M059J (cell line): ENCODE measurements at places on chromosomes 2 and 18.

- no peak for DNase-seq
Observed at GRCh38 chr2:68169308-68169707, 11.6 kb downstream of the PNO1 start.

- DNase-seq: peak; percentile 50
Observed at GRCh38 chr2:170361090-170361936, 183.4 kb downstream of the MYO3B start.

- no peak for DNase-seq
Observed at GRCh38 chr18:13183790-13184189, 34.8 kb upstream of the LDLRAD4 start.

DNA sequence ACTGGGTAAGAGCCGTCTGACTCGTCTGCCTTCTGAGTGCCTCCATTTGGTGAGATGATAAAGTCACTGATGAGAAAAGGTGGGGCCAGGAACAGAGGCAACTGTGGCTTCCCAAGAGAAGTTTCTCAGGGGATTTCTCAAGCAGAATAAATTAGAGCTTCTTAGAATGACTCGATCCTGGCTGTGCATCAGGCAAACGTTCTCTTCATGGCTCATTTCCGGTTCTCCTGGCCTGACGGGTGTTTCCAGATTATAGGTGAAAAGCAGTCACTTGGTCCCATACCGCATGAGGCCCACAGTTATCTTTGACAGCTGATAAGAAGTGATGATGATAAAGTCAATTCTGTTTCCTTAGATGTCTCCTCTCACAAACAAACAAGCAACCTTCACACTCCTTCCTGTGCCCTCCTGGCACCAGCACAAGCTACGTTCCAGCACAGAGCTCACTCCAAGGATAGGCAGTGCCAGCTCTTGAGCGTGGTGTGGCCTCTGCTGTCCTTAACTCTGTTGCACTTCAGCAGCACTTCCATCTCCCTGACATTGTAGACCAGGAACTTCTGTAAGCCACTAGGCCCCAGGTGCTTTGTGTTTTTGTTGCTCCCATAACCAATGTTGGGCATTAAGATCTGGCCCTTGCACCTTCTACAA, 37.8 kb upstream of the KCNF1 start:
- DNase-seq: peak; percentile 72

DNA sequence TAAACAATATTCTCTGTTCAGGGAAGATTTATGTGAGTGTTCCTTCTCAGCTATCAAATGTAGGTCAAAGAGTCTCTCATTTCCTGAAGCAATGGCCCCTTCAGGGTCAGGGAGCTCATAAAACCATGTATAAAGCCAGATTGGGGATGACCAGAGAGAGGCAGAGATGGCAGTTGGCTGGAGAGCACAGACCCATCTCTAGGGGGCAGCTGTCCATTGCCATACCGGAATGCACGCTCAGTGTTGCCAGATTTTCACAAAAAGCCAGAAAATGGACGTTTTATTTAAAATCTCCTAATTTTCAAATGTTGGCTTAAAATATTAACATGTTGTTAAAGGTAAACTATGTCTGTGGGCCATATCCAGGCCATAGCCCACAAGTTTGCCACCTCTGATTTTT, 1920.7 kb upstream of the CELF4 start:
- peak; percentile 77 for DNase-seq

GRCh38 chr2:19611491-19612332, 253.3 kb upstream of the OSR1 start:
- peak; percentile 99 for DNase-seq

GRCh38 chr18:32258558-32259204, 68.8 kb downstream of the MEP1B start:
- no peak for DNase-seq

DNA sequence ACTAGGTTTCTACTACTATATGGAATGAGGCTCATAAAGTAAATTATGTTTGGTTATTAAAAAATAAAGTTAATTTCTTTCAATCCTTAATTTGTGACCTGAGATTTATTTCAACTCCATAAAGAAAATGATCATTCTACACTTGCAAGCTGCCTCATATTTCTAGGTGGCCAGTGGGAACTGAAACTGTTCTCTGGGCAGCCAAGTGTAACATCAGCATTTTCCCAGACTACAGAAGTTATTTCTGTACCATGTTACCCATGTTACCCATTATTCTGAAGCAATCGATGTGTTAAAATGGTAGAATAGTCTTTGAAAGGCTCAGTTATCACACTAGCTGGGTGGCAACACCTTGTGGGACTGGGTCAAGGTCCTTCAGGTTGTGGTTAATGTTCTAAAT, 139.3 kb upstream of the FBXO11 start:
- DNase-seq: no peak

DNA sequence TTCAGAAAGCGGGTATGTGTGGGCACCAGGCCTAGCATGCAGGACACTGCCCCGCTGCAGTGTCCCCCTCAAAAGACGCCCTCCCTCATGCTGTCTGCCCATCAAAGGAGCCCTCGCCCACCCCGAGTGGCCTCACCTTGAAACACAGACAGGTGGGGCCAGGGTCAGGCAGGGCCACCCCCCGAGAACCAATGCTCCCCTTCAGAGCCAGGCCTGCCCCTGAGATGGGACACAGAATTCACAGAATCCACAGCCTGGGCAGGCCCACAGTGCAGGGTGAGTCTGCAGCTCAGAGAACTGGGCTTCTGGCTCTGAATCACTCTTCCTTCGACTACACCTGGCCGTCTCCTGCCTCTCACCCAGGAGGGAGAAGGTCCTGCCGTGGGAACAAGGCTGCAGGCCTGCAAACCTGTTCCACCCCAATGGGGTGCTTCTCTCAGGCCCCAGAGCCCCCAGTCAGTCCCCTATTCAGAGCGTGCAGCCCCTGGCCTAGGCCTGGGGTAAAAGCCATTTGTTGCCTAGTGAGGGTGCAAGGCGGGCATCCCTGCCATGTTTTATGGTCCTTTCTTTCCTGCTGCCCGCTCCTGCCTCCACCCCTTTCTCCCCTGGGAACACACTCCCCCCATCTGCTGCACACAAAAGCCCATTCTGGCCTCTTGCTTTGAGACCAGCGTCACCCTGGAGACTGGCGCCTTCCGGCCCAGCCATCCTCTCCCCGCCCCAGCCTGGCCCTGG, 11.3 kb upstream of the ARHGEF4 start:
- no peak for DNase-seq

DNA sequence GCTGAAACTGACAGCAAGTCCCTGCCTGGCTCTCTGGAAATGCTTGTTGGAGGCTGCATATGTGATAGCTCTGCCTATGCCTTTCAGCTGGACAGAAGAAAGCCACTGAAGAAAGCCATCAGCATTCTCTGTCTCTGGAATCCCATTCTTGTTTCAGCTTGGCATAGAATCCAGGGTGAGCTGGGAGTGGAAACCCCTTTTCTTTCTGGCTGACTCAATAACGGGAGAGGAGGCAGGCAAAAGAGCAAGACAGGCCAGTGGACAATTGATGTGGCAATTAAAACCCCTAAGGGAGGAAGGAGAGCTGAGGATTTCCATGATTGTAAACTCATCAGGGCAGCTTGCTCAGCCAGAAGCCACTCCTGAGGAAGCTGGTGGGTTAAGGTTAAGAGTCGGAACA, 208.1 kb downstream of the CLIP4 start:
- DNase-seq: no peak

- no peak for DNase-seq
Observed at GRCh38 chr18:191725-192124, 33.4 kb downstream of the USP14 start.
